ENCODE measurements at places on chromosomes 6 and 20.

DNA sequence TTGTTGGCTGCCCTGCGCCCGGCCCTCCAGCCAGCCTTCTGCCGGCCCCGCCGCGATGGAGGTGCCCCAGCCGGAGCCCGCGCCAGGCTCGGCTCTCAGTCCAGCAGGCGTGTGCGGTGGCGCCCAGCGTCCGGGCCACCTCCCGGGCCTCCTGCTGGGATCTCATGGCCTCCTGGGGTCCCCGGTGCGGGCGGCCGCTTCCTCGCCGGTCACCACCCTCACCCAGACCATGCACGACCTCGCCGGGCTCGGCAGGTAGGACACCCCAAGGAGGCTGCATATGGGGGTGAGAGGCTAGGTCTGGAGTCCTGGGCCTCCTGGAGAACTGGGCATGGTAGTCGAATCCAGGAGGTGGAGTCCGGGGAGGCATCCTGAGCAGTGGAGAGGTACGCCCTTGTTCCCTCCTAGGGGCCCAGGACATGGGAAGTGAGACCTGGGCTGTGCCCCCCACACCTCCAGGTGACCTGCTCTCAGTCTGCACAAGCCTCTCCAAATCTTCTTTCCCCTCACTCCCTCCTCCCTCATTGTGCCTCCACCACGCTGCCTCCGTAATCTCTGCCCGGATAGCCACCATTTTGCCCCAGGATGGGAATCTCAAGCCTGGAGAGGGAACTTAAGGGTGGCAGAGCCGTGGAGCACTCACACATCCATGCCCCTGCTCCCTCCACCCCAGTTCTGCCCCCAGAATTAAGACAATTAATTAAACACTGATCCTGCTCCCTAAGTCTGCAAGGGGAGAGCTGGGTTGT lies 541 bp downstream of the CDC25B start:
- DNase-seq = no peak

DNA sequence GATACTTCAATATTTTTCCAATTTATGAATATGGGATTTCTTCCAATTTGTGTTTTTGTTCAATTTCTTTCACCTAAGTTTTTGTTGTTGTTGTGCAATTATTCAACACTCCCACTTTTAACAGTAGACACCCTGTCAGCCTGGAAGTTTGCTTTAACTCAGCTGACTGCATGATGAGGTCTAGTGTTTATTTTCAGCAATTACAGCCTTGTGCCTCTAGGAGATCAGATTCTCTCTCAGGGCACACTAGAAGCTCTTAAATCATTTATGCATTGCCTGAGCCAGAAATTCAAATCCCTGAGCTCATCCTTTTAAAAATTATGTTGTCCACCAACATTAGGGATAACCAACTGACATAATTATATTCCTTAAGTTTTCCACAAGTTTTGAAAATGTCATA lies 85.7 kb downstream of the MRAP2 start:
- DNase-seq = no peak

DNA sequence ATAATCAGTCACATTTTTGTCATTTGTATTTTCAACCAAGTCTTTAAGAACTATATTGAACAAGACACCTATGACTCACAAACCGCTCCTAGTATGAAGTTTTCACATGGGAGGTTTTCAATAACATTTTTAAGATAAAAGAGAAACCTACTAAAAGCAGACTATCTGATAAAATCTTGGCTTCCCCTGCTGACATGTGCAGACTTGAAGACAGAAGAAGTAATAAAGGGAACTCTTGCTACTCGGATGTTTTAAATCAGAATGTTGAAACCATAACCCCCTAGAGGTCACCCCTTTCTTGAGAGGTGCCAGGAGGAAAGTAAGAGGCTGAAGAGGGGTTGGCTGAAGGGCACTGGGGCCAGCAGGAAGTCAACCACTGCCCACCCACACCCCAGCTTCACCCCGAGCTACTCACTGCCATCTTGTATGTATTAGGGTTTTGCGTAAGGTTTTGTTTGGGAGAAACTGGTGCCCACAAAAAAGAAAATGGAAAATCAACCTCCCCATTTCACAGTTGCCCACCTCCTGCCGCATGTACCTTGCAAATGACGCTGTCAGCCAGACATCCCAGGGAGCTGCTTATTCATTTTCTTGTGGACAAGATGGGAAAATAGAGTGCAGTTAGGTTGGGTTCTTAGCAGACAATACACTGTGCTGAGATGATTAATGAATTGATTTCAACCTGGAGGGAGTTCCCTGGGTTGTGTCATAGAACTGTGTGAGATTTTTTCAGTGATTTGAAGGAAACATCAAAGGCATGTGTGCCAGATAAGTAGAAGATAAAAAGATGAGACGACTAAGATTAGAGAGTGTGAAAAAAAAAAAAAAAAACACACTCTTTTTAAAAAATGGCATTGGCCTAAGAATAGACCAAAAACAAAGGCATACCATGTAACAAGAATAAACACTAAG lies 83.2 kb upstream of the TAB2 start:
- DNase-seq = peak; percentile 72

DNA sequence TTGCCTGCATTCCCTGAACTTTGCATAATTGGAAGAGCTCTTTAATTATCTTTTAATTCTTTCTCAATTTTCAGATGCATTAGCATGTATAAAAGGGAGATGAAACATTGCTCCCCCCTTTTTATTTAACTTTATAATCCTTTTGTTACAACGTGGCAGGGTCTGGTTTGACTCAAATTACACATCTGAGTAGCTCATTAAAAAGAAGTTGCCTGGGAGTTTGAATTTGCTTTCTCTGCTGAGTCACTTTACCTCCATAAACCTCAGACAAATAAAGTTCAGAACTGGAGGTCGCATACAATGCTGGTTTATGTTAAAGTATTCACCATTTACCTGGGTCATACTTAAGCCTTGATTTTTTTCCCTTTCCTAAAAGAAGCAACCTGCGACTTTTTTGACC lies 495.2 kb downstream of the PREX1 start:
- peak; percentile 59 for DNase-seq

DNA sequence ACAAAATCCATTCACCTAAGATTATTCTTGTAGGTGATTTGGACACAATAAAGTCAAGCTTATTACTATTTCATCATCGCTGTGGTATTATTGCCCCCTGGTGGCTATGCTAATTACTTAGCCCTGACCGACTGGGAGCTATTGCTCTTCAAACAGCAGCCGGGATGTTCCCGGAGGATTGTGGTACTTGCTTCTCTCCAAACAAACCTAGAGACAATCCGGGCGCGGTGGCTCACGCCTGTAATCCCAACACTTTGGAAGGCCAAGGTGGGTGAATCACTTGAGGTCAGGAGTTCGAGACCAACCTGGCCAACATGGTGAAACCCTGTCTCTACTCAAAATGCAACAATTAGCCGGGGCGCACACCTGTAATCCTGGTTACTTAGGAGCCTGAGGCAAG lies 15.4 kb upstream of the STMND1 start:
- DNase-seq = peak; percentile 71

Measured in renal cortical epithelial cell (primary cell).